ENCODE measurements at places on chromosomes 16 and 17.
A peak's percentile ranks its signal among the peaks of the same experiment; 100 is the strongest.

GRCh38 chr17:61392679-61393078 lies 7.0 kb upstream of the TBX2 start:
- no peak for DNase-seq

DNA sequence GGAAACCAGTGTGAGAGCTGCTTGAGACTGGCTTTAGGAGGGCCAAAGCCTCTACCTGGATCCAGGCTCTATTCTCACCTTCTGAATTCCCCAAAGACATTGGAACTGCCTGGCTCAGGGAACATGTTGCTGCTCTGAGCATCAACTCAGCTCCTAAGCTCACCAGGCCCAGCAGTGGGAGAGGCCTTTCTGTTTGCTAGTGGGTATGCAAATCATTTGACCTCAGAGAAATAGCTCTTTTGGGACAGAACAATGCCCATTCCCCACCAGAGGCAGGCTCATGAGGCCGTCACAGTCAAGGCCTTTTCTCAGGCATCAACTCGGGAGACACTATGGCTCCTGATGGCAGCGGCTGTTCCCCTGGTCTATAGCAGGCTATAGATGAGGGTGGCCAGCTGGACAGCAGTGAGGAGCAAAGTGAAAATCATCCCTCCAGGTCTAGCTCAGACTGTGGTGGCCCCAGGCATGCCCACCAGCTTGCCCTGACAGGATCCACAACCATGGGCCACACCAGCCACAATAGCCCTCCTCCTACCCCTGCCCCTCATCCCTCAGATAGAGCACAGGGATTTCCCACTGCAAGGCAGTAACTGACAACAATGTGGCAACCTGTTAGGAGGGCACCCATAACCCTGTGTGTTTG lies 30.4 kb upstream of the GFOD2 start:
- DNase-seq: no peak

- no peak for DNase-seq
Measured at GRCh38 chr16:35714665-35715064, 2255.3 kb downstream of the TP53TG3F start.

DNA sequence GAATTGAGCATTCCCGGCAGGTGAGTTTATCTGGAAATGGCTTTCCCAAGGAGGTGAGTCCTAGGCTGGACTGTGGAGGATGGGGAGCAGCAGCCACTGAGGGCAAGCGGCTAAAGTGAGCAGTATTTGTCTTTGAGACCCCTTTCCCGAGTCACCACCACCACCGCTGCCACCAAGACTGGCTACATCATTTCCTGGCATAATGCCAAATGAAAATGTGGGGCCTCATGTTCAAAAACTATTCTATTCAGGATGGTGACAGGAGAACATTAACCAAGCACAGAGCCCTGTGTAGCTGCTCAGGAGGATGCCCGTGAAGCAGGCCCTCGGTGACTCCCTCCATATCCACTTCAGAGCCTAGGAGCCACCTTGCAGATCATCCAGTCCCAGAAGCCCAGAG lies 46.0 kb downstream of the NOG start:
- DNase-seq: no peak

- DNase-seq: no peak
Measured at GRCh38 chr17:59631276-59631675, 11.6 kb downstream of the CLTC start.

GRCh38 chr16:84484579-84485254 lies 19.7 kb downstream of the MEAK7 start:
- no peak for DNase-seq

GRCh38 chr17:33797181-33797580 lies 457.9 kb upstream of the CCL2 start:
- DNase-seq: no peak

- no peak for DNase-seq
Measured at GRCh38 chr17:63955791-63956190, 16.9 kb downstream of the SCN4A start.

DNA sequence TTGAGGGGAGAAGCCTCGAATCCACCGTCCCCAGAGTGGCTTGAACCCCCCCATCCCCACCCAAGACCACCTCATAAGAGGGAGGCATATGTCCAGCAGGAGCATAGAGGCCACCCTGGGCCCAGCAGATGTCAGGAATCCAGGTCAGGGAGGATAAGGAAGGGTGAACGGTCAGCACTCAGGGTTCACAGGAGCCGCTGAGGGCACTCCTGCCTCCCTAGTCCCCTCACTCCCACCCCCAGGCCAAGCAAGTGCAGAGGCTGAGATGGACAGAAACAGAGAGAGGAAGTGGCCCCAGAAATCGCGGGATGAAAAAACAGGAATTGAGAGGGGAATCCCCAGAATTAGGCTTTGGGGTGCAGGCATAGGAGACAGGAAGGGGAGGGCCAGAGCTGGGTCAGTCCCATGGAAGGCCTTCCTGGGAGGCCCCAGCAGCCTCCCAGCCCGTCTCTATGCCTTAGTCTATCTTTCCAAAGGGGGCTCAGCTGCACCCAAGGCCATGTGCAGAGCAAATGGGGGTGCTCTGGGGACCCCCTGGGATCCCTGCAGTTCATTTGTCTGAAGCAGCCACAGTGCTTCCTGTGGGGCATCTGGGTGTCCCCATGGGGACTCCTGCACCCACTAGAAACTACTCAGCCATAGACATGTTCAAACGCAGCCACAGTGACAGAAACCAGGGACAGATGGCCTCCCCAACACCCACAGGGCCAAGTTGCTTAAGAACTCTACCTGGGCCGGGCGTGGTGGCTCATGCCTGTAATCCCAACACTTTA lies 1.7 kb downstream of the CMTM3 start:
- DNase-seq: no peak

DNA sequence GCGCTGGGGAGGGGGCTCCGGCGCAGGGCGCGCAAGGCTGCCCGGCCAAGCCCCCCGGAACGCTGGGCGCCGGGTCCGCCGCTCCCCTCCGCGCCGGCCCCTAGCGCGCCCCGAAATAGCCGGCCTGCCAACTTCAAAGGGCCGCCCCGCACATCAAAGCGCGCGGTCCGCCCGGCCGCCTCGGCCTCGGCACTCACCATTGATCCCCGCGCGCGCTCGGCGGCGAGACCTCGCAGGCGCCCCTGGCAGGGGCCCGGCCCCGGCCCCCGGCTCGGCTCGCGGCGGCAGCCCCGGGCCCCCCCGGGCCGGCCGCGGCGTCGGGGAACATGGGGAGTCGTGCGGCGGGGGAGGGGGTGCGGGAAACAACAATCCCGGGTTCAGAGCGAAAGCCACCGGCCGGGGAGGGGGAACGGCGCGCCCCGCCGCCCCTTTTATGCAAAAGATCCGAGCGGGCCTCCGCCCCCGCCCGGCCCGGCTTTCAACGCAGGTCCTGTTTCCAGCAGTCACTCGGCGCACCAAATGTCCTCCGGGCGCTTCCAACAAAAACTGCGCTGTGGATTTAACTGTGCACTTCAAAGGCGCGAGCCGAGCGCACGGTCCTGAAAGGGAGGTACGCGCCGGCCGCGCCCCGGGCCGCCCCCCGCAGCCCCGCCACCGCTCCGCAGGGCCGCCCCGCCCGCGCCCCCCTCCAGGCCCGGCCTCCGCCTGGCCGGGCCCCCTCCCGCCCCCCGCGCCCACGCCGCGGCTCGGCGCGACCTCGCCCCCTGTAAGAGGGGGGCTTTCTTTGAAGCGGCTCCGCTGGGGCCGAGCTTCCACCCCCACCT lies 608 bp downstream of the AXIN2 start:
- DNase-seq: peak; percentile 84

DNA sequence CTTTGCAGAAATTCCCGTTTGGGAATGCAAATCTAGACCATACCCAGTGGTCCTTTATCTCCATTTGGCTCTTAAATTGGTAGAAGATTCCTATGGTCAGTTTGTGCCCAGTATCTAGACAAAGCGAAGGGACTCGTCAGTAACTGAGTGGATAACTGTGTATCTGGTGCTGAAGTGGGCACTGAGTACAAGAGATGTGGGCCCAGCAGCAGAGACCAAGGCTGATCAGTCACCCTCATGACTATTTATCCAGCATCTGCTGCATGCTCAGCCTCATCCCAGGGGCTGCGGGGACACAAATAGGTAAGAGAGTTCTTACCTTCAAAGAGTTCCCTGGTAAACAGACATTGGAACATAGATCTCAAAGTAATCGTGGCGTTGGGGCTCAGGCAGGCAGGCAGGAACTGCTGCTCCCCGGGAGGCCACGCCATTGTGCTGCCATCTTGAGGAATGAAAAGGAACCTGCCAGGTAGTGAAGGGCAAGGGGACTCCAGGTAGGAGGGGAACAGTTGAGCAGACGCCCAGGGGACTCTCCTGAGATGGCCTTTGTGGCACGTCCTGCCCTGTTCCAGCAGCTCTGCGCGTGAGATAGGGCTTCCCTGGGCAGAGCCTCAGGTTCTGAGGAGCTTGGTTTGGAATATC lies 10.3 kb downstream of the NT5M start:
- DNase-seq: peak; percentile 82

DNA sequence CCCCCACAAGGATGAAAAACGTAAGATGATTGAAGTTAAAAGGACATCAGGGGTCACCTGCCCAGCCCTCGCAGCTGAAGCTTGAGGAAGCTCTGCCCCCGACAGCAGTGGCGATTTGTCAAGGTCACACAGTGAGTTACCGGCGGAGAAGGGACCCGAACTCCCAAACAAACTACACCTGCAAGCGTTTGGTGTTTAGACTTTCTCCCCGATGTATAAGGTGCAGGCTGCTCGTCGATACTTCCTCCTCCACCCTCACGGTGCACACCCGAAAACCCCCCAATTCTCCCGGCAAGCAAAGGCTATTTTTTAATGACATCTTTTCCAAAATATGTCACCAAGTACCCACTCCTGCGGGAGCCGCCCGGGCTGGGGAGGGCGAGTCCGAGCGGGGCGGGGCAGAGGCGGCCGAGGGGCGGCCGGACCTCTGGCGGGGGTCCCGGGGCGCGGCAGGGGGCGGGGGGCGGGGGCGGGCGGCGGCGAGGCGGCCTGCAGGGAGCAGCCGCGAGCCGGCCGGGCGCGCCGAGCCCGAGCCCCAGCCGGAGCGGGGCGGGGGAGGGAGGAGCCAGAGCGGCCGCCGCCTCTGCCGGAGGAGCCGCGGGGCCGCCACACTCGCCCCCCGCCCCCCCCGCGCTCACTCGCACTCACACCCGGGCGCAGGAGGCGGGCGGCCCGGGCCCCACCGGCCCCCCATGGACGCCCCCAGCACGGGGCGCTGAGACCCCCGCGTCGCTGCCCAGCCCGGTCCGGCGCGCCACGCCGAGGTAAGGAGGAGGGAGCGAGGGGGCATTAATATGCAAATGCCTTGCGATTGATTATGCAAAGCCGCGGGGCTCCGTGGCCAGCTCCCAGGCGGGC lies at the start of gene THRA:
Gene THRA, plus strand, starts transcription at position 637 of the 858 bp plus-strand sequence. CDS start 11,524 bp downstream, outside the sequence.
- peak; percentile 84 for DNase-seq

DNA sequence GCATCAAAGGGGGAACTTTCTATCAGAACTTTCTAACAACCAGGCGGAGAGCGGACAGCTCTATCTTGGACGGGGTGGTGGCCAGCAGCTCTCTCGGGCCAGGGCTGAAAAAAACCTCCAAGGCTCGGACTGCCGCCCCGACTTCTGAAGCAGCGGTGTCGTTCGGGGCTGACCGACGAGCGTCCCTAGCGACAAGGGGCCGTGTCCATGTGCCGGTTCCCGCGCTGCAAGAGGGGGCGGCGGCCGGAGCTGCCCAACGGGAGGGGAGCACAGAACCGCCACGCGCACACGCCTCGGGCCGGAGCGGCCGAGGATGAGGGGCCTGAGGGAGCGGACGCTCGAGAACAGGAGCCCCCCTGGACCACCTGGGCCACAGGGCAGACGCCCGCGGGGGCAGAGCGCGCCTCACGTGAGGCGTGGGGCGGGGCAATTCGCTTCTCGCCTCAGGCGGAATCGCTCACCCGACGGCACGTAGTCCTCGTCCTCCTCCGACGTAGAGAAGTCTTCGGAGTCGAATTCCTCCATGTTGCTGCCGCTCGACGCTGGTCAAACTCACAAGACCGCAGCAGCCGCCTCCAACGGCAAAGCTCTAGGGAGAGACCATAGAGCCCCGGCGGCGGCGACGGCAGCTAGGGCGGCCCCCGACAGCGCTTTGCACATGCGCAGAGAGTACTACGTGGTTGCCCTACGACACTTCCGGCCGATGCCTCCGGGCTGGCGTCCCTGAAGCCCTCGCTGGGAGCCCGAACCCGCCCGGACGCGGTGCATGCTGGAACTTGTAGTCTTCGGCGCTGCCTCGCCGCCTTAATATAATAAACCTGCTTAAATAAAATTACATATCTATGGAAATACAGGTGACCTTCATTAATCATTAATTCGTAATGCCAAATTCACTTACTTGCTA lies at the start of gene CFDP1:
Gene CFDP1, minus strand, starts transcription at position 676 of the 904 bp plus-strand sequence. Its CDS starts 151 bp downstream, at position 525.
- DNase-seq: peak; percentile 96

DNA sequence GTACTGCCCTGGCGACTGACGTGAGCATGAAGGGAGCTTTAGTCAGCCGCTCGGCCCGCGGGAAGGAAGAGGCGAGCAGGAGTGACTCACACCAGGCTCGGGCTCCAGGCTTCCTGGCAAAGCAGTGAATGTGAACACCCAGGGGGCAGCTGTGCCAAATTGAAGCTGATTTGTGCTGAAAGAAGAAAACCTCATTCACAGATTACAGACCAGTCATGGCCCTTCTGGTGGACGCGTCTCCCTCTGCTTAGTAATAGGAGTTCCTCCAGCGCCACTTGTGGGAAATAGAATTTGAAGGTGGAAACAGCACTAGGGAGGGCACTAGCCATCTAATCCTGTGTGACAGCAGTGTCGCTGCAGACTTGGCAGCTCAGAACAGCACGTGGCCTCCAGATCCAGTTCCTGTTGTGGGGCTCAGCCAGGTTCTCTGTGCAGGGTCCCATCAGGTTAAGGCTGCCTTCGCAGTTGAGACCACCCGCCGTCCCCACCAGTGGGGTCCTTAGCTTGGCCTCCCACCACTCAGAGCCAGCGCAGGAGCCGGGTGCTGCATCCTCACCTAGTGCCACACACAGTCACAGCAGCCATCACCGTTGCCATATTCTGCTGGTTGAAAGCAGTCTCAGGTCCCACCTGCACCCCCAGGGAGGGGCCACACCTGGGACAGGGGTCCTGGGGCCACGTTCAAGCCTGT lies 164.5 kb upstream of the CHMP6 start:
- peak; percentile 51 for DNase-seq

GRCh38 chr17:42212382-42212781 lies 18.1 kb upstream of the GHDC start:
- DNase-seq: no peak

- no peak for DNase-seq
Measured at GRCh38 chr17:36858119-36859002, 78.9 kb upstream of the LHX1 start.

DNA sequence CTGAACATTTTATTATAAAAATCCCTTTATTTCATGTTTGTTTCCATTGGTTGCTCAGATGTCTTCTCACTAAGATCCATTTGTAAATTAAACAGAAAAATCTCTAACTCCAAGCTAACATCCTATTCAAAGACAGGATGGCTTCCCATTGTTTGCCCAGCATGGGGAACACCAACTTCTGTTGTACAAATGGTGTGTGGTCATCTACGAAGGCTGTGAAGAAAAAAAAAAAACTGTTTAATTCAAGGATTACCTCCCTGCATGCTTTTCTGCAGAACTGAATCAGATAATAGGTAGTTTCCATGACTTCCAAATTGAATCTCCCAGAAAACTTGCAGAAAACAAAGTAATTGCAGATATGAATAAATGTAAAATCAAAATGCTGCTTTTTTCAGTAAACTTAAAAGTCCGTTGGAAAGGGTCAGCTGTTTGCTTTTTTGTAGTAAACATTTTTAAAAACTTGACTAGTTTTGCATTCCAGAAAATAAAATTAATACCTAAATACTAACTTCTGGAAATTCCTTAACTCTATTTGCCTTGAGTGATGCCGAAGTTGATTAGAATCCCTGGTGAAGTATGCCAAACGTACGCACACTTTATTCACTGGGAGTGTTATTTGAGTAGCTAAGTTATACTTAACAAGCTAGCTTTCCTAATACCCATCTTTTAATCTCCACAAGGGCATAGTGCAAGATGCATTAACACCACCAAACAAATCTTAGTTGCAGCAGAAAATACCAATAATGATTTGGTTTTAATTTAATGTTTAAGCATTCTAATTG lies 7.7 kb downstream of the SALL1 start:
- no peak for DNase-seq

- no peak for DNase-seq
Measured at GRCh38 chr17:48909783-48910182, 1.6 kb downstream of the UBE2Z start.

All from CD4-positive, alpha-beta T cell treated with Interleukin-17A for 4 hours (primary cell).